Activated T-cell treated with anti-CD3 and anti-CD28 coated beads, Interleukin-2, amount 50 U/mL, for 1 hour (primary cell): ENCODE measurements at places on chromosomes 2 and 18.

GRCh38 chr2:86280191-86280667 lies 57.2 kb downstream of the REEP1 start:
- no peak for DNase-seq

- DNase-seq = no peak
These were observed 247.3 kb downstream of the PRKCE start for GRCh38 chr2:45898819-45899218.

DNA sequence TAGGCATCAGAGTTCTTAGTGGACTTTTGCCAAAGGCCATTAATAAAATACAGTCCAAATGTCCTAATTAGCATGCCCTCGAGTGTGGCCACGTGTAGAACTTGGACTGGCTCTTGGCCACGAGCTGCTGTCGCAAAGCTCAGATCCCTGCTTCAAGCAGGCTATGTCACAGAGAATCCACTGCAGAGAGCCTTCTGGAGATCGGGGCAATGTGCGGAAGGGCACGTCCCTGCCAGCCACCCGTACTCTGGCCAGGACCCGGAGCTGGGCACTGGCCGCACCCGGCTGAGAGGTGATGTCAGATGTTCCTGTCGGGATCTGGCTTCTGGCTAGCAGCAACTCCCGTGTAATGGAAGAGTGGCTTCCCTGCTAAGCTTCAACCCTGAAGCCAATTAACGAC lies 432.7 kb upstream of the ID2 start:
- DNase-seq = no peak

GRCh38 chr2:30106543-30106942 lies 40.3 kb upstream of the YPEL5 start:
- DNase-seq = no peak

- DNase-seq = no peak
These were observed 7.4 kb upstream of the LNPK start for GRCh38 chr2:176009445-176009844.

GRCh38 chr18:25568986-25569385 lies 217.0 kb upstream of the ZNF521 start:
- no peak for DNase-seq

DNA sequence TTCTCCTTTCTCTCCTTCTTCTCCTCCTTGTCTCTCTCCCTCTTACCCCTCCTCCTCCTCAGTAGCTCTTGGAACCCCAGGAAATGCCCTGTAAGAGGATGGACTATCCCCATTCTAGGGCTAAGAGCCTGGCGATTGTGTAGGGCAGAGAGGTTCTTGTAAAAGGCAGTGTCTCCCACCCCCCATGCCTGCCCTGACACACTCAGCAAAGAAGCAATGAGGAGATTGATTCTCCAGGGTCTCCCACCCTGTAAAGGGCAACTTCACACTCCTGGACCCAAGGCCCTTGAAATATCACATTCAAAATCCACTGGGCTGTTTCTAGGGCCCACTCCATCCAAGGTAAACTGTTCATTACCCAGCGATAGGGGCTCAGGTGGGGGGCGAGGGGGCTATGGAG lies 144.1 kb downstream of the INSIG2 start:
- DNase-seq = no peak

- DNase-seq = no peak
These were observed 1010.9 kb upstream of the NXPH2 start for GRCh38 chr2:139790807-139791752.

- DNase-seq = no peak
These were observed 62.6 kb downstream of the SMAD7 start for GRCh38 chr18:48887905-48888772.
